ENCODE measurements at places on chromosomes 16 and 17.

DNA sequence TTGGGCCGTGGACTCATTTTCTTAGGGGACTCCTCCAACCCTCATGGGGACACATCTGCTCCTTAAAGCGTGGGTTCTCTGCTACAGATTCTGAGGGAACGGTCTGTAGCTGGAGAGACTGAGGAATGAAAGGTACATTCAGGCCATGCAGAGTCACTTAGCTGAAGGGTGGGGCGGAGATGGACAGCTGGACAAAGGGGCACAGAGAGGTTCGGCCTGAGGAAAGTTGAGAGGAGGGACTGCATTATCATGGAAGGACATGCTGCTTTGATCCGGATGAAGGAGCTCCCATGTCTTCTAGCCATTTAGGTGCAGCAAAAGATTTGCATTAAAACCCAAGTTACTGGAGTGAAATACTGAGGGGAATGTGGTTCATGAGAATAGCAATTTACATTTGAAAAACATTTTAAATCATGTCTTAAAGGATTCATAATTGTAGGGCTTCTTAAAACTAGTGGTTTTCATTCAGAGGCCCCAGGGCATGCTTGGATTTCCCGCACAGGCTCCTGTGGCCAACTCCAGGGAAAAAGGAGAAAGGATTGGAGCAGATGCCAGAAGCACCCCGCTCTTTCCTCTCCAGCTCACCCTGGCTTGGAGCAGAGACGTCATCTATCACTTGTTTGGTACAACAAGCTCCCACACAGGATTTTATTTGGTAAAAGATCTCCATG, 54.2 kb downstream of the CDRT4 start:
- no peak for DNase-seq

DNA sequence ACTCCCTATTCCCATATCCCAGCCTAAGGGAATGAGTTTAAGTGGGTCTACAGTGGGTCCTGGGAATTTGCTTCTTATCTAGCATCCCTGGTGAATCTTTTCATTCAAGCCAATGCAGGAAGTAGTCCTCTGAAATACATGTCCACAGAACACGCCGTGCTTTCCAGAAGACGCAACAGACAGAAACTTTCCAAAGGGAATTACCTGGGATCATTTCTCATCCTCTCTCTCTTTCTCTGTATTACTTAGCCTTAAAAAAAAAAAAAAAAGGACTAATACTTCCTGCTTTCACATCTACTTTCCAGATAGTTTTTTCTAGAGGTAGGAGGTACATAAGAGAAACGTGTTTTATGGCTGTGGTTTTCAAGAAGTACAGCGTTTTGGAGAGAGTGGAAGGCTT, 499.0 kb downstream of the MAF start:
- DNase-seq: no peak

DNA sequence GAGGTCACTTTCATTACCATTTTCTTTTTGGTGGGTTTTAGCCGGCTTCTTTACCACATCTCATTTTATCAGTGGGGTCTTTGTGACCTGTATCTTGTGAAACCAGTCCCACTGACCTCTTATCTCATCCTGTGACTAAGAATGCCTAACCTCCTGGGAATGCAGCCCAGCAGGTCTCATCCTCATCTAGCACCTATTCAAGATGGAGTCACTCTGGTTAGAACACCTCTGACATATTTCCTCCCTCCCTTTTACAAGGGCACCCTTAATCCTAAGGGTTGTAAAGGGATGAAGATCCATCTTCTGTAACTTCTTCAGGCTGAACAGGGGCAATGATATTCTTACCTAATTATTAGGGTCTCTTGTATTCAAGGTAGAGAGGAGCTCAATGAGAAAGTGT, 107.9 kb upstream of the HAS3 start:
- DNase-seq: no peak

- no peak for DNase-seq
Measured at GRCh38 chr16:68041783-68042182, 18.7 kb downstream of the DUS2 start.

DNA sequence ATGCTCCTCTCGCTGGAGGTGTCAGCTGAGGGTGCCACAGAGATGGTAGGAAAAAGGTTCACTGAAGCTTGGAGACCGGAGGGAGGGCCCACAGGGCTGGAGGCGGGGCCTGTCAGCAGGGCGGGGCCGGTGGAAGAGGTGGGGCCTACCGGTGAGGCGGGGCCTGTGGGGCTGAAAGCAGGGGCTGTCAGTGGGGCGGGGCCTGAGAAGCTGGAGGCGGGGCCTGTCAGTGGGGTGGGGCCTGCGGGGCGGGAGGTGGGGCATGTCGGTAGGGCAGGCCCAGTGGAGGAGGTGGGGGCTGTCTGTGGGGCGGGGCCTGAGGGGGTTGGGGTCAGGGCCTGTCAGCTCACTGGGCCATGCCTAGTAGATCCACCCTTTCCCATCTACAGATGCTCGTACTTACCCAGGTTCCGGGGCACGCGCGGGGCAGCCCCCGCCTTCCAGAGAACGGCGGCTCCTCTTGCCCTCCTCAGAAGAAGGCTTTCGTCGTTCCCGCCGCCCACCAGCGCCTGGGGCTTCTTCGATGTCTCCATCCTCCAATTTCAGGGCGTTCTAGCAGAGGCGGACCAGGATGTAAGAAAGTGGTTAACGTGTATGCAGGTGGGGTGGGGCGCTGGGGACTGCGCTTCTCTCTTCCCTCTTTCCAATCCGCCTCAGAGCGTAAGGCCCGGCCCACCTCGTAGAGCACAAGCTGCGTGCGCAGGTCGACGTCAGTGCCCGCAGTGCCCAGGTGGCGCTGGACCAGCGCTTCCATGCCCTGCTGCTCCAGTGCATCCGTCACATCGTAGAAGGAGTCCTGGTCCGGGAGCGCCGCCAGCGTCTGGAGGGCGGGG, 9.8 kb downstream of the TMEM208 start:
- peak; percentile 89 for DNase-seq

DNA sequence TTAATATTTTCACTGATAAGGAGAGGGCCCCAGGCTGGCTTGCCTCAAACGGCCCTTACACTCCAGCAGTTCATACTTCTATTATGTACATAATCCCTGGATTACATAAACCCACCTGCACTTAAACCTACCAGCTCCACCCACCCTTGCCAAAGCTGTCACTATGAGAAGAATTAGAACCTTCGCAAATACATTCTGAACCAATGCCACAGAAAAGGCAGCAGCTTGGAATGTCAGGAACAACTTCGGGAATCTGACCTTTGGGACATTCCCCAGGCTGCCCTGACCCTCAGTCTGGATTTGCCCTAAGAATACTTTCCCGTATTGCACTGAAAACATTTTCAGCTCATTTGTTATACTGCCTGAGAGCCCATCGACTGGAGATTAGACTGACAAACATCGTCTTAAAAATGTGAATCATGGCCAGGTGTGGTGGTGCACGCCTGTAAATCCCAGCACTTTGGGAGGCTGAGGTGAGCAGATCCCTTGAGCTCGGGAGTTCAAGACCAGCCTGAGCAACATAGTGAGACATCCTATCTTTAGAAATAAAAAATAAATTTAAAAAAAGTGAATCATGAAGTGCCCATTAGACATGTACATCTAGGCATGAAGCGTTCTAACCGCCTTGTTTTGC, 21.0 kb upstream of the SEC14L1 start:
- DNase-seq: no peak

GRCh38 chr16:65660390-65660789, 538.5 kb upstream of the CDH11 start:
- DNase-seq: no peak

- no peak for DNase-seq
Measured at GRCh38 chr17:60947543-60947942, 269.9 kb downstream of the BCAS3 start.

- DNase-seq: no peak
Measured at GRCh38 chr17:74670329-74670728, 42.4 kb downstream of the CD300LF start.

- DNase-seq: no peak
Measured at GRCh38 chr16:46897471-46897870, 13.3 kb downstream of the GPT2 start.

- no peak for DNase-seq
Measured at GRCh38 chr16:56956076-56956475, 5.7 kb upstream of the CETP start.

DNA sequence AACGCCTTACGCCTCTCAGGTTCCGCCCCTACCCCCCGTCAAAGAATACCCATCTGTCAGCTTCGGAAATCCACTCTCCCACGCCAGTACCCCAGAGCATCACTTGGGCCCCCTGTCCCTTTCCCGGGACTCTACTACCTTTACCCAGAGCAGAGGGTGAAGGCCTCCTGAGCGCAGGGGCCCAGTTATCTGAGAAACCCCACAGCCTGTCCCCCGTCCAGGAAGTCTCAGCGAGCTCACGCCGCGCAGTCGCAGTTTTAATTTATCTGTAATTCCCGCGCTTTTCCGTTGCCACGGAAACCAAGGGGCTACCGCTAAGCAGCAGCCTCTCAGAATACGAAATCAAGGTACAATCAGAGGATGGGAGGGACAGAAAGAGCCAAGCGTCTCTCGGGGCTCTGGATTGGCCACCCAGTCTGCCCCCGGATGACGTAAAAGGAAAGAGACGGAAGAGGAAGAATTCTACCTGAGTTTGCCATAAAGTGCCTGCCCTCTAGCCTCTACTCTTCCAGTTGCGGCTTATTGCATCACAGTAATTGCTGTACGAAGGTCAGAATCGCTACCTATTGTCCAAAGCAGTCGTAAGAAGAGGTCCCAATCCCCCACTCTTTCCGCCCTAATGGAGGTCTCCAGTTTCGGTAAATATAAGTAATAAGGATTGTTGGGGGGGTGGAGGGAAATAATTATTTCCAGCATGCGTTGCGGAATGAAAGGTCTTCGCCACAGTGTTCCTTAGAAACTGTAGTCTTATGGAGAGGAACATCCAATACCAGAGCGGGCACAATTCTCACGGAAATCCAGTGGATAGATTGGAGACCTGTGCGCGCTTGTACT, at the start of gene BRCA1:
Gene BRCA1, minus strand, starts transcription at position 232 of the 834 bp plus-strand sequence. CDS start 1,268 bp downstream, outside the sequence.
- DNase-seq: peak; percentile 99

Data from activated CD4-positive, alpha-beta T cell treated with anti-CD3 and anti-CD28 coated beads, Interleukin-2, amount 50 U/mL, for 16 hours (primary cell).